ENCODE measurements at places on chromosomes 4 and X. TPM values are rescaled to one million over a fixed set of nuclear protein-coding genes. Genes with fewer than 3 reads are reported as not detected.

GRCh38 chrX:69285401-69285877 lies 120.2 kb upstream of the PJA1 start:
- peak; percentile 84 for DNase-seq

GRCh38 chr4:1244081-1244977 lies 4.6 kb downstream of the CTBP1 start:
- DNase-seq: peak; percentile 31

DNA sequence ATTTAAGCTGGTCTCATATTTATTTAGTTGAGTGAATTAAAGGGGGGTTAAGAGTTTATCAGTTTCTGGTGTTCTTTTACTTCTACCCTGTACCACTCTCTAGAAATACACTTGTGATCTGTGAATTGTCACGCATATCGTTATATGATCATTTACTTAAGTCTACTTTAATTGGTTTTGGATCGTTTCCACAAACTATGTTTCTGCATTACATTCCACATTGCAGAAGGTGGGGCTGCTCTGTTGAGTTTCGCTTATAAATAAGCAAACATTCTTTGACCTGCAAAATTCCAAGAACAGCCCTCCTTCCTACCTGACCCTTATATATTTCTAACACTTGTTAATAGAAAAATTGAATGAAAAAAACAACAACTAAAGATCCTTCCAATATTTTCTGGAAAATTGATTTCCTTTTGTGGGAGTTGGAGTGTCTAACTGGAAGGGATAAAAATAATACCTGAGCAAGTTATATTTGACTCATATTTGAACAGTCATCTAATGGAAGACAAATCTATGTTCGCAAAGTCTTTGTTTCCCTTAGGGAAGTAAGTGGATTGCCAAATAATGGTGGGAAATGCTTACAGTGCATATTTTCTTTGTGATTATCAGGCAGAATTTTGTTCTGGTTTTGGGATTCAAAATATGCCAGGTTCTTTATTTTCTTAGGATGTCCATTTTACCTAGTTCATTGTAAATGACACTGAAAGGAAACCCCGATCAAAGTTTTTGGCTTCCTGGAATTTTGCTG lies 152.7 kb downstream of the RELL1 start:
- DNase-seq: no peak

DNA sequence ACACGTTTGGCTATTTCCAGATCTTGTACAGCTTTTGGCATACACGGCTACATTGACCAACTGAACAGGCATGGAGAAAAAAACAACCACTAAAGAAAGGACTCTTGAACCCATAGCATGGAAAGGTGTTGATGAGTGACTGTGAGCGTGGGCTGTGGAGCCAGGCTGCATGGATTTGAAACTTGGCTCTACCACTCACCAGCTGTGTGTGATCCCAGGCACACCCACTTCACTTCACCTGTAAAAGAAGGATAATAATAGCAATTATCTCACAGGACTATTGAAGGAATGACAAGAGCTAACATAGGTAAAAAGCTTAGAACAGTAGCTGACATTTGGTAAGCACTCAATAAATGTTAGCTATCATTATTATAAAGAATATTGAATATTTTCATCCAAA lies 301.7 kb upstream of the CPEB2 start:
- no peak for DNase-seq

GRCh38 chr4:98746530-98746929 lies 88.1 kb upstream of the TSPAN5 start:
- DNase-seq: no peak

- no peak for DNase-seq
These were observed 227.8 kb upstream of the CXXC4 start for GRCh38 chr4:104722467-104722866.

- DNase-seq: no peak
These were observed 15.2 kb upstream of the GPC3 start for GRCh38 chrX:134000260-134001245.

DNA sequence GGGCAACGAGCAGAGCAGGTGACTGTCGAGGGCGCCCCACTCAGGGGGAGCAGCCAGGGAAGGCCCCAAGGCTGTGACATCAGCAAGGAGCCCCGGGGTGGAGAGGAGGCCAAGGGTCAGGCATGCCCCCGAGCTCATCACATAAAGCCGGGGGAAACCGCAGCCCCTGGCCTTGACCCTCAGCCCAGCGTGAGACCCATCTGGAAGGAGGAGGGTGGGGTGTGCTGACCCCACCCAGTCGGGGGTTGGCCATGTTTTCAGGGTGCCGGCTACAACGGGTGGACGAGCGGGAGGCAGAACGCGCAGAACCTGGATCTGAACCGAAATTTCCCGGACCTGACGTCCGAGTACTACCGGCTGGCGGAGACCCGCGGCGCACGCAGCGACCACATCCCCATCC lies 13.9 kb downstream of the CPZ start:
- DNase-seq: no peak

DNA sequence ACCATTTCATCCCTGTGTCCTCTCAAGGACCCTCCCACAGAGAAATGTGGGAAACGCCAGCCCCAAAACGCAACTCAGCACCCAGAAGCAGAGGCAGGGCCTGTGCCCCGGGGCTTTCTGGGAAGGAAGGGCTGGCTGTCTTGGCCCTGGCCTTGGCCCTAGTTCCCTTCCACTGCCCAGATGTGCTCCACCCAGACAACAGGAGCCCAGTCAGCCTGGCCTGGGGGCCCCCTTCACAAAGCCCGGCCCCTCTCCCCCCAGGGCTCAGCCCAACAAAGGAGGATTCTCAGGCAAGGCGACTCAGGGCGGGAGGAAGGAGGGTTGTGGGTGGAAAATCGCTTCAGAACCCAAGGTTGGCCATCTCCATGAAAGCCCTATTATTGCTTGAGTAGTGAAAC lies 82.5 kb downstream of the PJA1 start:
- no peak for DNase-seq

Gene POLR2B
- 79.6 TPM for total RNA-seq

Gene PAGE2
- not detected for total RNA-seq

Gene ZNF674
- total RNA-seq: 1.2 TPM

Gene TENM3
- 61.5 TPM for total RNA-seq
